ENCODE measurements at places on chromosomes 1 and 21.

GRCh38 chr1:206738370-206739366, 31.9 kb upstream of the IL19 start:
- no peak for DNase-seq

GRCh38 chr21:40976198-40977109, 129.5 kb upstream of the DSCAM start:
- DNase-seq: no peak

- DNase-seq: no peak
Measured at GRCh38 chr21:14763695-14764064, 217.6 kb upstream of the SAMSN1 start.

GRCh38 chr1:29593601-29594382, 357.5 kb downstream of the PTPRU start:
- no peak for DNase-seq

Data from CD4-positive, alpha-beta T cell treated with Interleukin-12 subunit alpha and Interleukin-12 subunit beta, for 1 hour (primary cell).